ENCODE measurements at places on chromosomes 1 and 21.

DNA sequence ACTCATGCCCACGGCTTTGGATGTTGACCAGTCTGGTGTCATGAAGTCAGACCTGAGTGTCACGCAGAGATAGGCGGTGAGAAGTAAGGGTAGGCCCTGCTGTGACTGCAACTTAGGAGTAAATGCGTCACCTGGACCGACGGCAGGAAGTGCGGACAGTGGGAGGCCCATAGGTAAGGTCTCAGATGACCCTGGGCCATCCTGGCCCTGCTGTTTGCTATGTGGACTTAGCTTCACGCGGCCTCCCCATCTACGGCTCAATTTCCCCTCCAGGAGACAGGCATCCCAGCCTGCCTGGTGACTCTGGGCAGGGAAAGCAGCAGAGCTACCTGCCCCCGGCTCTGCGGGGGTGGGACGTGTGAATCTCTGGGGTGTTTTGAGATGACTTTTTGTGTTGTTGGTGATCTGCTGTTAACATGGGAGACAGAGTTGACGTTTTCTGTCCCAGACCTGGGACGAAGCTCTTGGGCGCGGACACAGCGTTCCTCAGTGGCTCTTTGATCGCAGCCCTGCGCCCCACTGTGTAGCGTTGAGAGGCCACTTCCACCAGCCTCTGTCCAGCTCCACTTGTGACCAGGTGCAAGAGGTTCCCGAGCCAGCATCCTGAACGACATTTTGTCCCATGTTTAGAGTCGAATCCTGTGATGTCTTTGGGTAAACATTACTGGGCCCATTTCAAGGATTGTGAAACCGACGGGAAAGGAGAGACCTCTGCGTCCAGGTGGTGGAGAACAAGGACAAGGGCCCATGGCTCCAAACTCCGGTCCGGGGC lies 39.9 kb downstream of the CRYAA start:
- no peak for DNase-seq

DNA sequence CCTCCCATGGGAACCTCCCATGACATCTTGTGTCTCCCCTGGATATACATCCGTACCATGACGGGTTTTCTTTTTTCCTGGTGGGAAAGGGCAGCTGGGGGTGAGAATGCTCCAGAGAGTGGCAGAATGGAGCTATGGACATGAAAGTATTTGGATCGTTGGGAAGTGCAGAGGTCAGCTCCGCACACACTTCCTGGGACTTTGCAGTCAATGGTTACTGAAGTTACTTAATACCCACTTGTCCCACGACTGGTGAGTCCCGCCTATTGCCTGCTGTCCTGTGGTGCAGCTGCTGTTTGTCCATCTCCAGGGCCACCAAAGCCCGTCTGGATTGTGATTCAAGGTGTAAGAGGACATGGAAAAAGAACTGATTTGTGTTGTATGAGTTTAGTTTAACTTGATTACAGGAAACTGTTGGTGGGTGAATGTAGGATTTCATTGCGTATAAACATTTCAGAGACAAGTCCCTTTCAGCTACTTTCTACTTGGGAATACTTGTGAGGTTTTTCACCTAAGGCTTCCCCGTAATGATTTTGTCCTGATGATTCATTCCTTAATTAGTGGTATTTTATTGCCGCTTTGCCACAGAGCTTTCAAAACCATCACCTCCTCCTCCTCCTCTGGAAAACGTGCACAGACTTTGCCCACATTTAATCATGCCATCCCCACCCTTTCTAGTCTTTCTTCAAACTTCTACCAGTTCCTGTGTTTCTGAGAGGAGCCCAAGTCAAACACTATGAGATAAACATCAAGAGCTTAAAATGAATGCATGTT lies 308.8 kb downstream of the KIF26B start:
- no peak for DNase-seq

DNA sequence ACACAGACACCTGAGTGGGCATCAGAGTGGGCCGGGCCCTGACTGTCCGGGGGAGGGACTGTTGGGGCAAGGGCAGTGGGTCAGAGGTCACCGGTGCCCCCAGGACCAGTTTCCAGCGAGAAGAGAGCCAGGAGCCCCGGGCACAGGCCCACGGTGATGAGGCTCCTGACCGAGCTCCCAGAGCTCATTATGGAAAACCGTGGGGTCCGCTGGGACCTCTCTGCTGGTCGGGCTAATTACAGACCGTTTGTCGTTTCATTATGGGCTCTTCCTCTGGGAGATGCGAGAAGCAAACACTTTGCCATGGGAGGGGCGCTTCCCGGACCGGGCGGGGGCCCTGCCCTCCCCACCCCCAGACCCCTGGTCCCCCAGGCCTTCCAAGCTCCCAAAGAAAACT lies 12.0 kb upstream of the TTLL10 start:
- DNase-seq, result peak; percentile 2

GRCh38 chr1:117825414-117825813 lies 104.0 kb downstream of the GDAP2 start:
- no peak for DNase-seq

- DNase-seq, result no peak
Measured at GRCh38 chr1:218298398-218298797, 13.3 kb downstream of the RRP15 start.

DNA sequence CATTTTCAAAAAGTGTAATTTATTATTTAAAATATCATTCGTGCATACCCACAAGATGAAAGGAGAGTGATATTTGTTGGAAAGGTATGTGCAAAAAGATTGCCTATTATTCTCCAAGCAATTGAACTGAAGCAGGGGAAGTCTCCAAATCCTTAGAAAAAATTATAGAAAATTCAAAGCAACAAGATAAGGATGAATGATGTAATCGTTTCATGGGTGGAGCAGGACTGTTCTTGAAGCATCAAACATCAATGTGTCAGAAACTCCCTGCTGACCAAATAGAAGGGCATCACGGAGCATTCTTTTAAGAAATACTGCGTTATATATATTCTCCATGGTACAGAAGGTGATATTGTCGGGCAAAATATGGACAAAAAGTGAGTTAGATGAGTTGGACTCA lies 87.9 kb upstream of the SPAG17 start:
- no peak for DNase-seq

- no peak for DNase-seq
Measured at GRCh38 chr1:76023669-76024435, 50.7 kb upstream of the ST6GALNAC3 start.

GRCh38 chr1:6842301-6842700 lies 57.0 kb downstream of the CAMTA1 start:
- DNase-seq, result no peak

GRCh38 chr1:196136396-196136795 lies 471.8 kb downstream of the KCNT2 start:
- DNase-seq, result no peak

DNA sequence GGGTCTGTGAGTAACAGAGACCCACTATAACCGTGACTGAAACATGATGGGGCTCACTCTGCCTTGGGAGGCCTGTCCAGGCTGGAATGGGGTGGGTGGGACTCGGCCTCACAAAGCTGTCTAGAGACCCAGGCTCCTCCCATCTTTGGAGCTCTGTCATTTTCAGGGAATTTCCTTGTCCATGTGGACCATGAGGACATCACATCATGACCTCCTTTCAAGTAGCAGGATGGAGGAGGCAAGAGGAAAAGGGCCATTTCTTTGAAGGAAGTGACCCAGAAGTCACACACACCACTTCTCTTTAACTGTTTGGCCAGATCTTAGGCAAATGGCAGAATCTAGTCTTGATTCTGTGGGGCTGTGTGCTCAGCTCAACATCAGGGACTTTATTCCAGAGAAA lies 79.9 kb downstream of the CNIH3 start:
- DNase-seq, result no peak

GRCh38 chr1:18398791-18399530 lies 81.8 kb upstream of the KLHDC7A start:
- no peak for DNase-seq

GRCh38 chr1:16095447-16095846 lies 22.0 kb upstream of the FAM131C start:
- DNase-seq, result no peak

DNA sequence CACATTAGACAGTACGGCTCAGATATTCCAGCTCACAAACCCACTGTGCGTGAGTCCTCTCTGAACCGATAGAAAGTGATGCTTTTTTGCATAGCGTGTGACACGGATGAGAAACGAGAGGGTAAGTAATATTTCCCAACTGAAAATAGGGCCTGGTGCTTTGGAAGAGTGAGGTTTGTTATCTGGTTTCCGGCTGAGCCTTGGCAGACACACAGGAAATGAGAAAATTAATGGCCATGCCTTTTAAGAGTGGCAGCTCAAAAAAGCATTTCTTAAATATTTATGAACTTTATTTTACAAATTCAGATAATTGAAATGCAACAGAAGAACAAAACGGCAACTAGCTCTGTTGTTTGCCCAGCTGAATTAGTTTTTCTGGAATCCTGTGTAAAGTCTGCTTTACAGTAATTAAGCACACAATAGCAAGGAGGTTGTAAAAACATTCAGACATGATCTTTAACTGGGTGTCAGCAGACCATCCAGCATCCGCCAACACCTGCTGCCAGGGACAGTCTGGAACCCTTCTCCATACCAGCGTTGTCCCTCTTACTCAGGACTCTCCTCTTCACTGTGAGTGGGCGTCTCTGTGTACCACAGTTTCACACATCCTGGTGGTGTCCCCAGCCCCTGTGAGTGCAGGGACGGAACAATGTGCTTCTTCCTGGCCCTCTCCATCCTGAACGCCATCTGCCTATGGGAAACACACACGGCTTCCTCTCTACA lies 155.4 kb downstream of the PGBD5 start:
- DNase-seq, result no peak

DNA sequence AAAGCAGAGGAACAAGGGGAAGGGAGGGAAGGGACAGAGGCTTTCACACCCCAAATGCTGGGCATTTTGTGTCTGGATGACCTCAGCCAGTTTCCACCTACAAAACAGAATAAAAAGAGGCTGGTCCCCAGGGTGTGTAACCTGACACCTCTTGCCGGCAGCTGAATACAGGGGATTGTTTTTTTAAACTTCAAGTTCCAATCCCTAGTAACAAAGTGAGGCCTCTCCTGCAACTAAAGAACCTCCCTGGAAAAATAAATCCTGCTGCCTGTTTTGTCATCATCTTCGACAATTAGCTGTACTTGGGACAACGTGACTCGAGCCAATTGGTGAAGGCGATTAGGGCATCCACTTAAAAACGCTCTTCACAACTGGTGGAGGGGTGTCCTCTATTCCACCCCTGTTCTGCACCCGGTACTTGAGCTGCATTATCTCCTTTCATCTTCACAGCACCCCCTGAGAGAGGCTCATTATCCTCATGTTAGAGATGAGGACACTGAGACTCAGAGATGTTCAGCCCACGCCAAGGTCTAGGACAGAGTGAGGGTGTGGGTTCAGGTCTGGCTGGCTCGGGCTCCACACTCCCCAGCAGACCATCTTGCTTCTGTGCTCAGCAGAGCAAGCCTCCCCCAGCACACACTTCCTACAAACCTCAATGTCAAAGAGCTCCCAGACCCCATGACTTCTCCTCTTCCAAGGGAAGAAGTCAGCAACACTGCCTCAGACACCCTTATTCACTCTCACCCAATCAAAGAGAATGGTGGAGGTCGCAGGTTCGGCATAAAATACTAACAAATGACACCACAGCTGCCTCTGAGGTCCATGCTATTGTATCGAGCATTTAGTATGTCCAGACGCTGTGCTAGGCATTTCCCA lies 15.2 kb downstream of the ITPKB start:
- DNase-seq, result peak; percentile 79

GRCh38 chr1:87120779-87121178 lies 206.3 kb downstream of the HS2ST1 start:
- DNase-seq, result no peak

DNA sequence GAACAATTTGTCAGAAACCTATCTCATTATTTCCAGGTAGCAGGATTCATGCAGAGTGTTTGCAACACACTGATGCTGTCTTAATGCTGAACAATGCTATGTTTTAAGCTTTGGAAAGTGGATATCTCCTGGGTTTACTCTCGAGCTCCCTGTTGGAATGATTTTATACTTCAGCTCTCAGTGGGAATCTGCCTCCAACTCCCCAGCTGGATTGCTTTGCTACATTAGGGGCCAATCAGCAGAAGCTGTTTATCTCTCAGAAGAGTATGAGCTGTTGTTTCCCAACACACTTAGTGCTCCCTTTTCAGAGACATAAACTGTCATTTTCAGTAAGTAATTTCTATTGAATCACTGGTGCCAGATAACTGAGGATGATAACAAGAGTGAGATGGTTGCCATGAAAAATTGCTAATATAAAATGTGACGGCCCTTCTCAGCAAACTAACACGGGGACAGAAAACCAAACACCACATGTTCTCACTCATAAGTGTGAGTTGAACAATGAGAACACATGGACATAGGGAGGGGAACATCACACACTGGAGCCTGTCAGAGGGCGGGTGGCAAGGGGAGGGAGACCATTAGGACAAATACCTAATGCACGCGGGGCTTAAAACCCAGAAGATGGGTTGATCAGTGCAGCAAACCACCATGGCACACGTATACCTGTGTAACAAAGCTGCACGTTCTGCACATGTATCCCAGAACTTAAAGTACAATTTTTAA lies 265.9 kb upstream of the RUNX1 start:
- DNase-seq, result no peak

- DNase-seq, result no peak
Measured at GRCh38 chr1:96376846-96377245, 344.7 kb upstream of the PTBP2 start.

DNA sequence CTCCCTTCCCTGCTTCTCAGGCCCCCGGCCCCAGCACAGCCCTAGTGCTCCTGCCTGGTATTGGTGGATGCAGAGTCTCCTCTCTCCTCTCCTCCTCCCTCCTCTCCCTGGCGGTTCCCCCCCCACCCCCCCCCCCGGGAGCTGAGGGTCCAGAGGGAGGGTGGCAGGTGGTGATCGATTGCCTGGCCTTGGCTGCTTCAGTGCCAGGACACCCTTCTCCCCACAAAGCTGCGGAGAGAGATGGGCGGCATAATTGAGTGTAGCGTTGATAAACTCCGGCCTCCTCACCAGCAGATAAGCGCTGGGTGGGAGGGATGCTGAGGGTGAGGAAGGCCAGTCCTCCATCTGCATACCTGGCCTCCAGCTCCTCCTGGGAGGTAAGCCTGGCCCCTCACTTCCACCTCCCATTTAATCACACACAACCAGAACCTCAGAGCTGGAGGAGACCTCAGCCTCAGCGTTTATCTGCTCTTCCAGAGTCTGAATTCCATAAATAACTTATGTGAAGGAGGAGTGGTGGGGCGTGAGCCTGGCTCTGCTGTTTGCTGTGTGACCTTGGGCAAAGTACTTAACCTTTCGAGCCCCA lies 60.8 kb downstream of the LRRN2 start:
- DNase-seq, result peak; percentile 64

DNA sequence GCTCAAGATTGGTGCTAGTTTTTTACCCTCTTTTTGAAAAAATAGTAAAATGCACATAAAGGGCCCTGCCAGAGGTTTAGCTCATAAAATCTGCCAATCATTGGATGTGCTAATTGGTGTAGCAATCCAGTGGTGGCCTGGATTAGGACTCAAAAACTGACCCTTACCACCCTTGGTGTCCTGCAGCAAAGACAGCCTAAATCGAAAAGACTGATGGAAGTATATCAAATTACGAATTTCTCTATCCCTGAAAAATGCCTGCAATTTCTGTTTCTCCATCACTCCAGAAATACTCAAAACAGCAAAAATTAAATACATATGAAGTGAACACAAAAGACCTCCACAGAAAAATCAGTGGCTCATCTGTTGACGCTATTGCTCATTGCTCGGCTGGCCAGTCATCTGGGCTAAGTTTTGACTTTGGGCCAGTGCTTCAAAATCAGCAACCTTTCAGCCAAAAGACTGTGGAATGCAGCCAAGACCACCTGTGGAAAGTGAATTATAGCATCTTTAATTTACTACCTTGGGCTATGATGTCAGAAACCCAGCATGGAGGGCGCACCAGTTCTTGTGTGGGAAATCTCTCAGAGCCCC lies 30.0 kb downstream of the WLS start:
- DNase-seq, result no peak

Data from eye (tissue), 1 donor.